Suppressor macrophage (primary cell): ENCODE measurements at places on chromosomes 4 and X.

- no peak for DNase-seq
Measured at GRCh38 chr4:115515366-115515765, 401.9 kb upstream of the NDST4 start.

DNA sequence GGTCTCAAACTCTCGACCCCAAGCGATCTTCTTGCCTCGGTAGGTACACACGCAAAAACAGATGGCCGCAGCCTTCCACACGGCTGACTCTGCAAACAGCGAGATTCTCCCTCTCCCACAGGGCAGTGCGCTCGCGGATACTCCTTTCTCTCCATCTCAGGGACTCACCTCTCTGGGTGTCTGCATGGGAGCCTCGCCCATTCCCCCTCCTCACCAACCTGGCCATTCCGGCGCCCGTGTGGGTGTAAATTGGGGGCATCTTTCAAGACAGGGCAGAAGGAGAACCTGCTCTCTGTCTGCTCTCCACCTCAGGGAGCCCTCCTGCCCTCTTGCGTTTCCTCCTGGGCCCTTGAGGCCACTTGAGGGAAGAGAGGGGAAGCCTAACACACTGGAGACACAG, 4.4 kb downstream of the CTAG2 start:
- DNase-seq, result no peak

GRCh38 chrX:126338916-126339315, 172.8 kb upstream of the DCAF12L2 start:
- DNase-seq, result no peak

- no peak for DNase-seq
Measured at GRCh38 chr4:150495550-150495949, 86.4 kb upstream of the MAB21L2 start.

GRCh38 chr4:115723621-115724020, 610.2 kb upstream of the NDST4 start:
- DNase-seq, result no peak

DNA sequence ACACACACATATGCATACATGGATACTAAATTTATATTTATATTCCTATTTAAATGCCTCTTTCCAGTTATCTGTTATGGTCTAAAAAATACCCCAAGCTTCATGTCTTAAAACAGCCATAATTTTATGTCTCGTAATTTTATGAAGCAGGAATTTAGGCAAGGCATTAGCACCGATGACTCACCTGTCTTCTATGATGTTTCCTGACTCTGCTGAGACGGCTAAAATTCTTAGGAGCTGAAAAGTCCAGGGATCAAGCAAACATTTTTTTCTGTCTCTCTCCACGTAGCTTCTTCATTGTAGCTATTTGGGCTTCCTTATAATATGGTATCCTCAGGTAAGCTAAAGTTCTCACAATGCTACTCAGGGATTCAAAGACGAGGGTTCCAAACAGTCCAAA, 930.3 kb downstream of the STIM2 start:
- DNase-seq, result no peak

DNA sequence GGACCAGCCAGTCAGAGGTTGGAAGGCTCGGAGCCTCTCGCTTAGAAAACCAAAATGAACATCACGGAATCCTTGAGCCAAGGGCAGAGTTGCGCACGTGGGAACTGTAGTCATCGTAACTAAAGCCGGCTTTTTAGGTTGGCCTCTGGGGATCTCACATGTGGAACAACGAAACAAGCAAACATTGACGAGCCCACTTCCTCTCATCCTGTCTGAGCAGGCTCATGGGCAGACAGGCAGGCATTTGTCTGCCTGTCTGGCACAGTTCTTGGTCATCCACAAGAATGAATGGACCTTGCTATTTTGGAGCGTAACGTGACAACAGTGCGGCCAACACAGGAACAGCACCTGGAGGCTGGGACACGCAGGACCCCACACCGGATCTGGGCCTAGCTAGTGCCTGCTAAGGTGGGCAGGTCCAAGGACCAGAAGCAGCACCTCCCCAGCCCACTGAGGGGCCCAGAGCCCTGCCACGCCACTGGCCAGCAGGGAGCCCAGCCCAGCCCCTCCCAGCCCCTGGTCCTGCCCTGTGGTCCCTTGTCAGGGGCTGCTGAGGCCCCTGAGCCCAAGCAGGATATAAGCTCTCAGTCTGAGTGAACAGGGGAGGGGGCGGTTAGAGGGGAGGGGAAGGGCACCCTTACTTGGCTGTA, 9.2 kb upstream of the TREX2 start:
- DNase-seq, result no peak

GRCh38 chrX:100477958-100478357, 67.9 kb upstream of the PCDH19 start:
- no peak for DNase-seq

GRCh38 chrX:2614911-2615310, 76.2 kb upstream of the CD99 start:
- peak; percentile 75 for DNase-seq

DNA sequence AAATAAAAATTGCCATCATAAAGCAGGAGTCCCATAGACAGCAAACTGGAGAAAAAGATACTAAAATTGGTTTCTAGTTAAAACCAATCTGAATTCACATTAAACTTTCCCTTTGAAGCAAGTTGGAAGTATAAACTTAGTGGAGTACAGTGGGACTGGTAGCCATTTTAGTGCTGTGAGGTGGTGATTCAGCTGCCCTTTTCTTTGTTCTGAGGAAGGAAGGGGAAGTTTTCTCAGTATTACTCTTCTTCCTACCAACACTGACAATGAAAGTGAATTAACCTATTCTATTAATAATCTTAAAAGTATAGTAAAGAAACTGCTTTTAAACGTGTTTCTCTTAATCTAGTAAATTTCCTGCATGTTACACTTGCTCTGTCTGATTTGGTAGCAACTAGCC, 36.7 kb downstream of the SLC9A6 start:
- DNase-seq, result no peak

DNA sequence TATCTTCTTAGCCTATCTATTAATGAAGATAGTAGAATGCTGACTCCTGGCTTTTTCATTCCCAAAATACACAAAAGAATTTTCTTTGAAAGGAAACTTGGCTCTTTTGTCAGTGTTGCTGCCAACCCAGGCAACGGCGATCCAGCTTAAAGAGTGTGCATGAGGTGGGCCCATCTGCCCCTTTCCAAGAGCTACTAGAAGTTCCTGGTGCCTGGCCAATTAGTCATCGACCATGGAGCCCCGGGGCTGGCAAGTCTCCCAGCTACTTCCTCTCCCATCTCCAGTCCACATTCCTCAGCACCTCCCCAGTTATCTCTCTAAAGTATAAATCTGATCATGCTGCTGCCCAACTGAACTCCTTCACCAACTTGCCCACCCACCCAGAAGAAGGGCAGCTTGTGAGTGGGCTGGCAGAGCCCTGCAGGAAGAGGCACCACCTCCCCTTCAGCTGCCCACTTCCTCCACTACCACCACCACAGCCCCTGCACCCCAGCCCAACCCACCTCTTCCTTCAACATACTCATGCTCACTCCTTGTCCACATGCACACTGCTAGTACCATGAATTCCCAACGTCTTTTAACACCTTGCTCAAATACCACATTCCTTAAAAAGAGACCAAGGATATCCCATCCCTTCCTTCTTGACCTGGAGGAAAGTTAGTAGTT, 158.2 kb upstream of the MAP3K15 start:
- peak; percentile 63 for DNase-seq

GRCh38 chrX:39665830-39666518, 431.8 kb downstream of the BCOR start:
- no peak for DNase-seq

DNA sequence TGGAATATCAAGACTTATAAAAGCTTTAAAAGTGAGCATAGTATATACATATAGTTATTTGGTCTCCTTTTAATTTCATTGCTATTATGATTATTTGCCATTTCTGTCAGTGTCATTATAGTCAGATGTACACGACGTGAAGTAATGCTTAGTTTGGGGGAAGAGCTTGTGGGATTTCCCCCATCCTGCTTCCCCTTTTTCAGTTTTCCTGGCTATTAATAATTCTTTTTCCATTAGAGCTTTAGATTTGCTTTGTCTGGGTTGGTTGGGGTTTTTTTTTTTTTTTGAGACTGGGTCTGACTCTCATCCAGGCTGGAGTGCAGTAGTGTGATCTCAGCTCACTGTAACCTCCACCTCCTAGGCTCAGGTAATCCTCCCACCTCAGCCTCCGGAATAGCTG, 5.4 kb downstream of the ABCE1 start:
- DNase-seq, result peak; percentile 85

DNA sequence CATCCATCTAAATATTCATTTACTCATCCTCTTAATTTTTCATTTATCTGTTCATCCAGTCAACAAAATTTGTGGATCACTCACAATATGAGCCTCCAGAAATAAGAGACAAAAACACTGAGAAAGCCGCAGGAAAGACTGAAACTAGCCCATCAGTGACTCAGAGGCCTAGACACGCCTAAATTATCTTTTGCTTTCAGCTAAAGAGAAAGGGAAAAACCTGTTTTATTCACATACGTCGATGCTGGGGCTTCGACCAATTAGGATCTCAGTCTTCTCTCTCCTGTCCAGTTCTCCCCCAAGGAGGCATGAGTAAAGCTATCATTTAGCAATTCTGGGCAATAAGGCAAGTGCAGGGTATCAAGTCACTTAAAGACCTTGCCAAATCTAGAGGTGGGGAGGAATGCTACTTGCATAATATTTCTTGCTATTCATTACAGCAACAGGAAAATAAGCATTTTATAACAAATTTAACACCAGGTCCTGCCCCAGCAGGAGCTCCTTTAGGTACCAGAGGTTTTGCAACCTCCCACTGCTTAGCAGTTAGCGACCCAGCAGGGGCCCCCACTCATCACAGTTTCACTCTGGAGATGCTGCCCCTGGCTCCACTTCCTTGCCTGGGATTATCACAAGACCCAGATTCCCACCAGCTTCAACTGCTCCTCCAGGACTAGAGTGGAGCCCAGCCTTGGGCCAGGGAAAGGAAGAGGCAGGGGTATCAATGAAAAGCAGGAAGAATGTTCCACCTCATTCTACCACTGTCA, 30.1 kb upstream of the TMEM154 start:
- DNase-seq, result no peak

GRCh38 chr4:158020734-158021346, 152.0 kb downstream of the GASK1B start:
- DNase-seq, result no peak

DNA sequence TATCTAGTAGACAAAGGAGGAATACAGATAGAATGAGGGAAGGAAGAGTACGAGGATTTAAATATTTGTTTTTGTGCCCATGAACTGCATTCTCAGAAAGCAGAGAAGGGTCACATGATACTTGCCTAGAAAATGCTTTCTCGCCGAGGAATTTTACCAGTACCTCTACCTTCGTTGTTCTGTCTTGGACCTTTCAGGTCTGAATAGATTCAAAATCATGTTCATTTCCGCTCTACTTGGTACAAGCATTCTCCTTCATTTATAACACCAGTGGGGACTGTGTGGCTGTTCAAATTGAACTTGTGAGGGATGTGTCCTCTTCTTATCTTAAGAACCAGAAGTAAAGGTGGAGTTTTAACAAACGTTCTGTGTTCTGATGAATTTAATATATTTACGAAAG, 1.9 kb downstream of the USP38 start:
- peak; percentile 7 for DNase-seq

DNA sequence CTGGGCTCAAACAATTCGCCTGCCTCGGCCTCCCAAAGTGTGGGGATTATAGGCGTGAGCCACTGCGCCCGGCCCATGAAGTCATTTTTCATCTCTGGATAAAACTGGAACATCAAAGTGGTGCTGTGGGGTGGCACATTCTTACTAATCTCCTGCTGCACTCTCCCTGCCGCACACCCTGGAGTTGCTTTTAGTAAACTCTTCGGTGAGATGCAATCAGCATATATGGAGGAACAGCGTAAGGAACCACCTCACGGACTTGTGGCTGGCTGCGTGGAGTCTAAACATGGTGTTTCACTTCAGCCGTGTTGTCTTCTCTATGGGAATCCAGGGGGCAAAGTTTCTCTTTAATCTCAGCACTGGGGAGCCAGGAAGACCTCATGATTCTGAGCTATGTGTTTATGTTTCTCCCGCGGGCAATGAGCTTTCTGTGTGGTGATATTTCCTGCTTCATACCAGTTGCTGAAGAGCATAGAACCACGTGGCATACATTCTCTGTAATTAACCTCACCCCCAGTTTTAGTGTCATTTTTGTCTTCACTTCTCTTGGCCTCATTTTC, 2.1 kb upstream of the RHOH start:
- no peak for DNase-seq

DNA sequence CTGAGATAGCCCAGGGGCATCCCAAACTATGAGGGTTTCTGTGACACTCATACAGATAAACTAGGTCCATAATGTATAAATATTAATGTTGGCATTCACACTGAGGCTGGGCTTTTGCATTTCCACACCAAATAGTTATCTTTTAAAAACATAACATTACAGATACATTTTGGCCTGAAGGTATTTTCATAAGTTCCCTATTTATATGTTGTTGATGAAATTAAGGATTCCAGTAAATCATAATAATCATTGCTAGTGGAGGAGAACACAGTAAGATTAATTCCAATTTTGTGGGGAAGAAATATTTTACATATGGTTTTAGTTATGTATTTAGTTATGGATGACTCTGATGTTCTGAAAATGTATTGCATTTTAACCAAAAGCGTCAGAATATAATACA, 479.6 kb downstream of the CCSER1 start:
- DNase-seq, result no peak

DNA sequence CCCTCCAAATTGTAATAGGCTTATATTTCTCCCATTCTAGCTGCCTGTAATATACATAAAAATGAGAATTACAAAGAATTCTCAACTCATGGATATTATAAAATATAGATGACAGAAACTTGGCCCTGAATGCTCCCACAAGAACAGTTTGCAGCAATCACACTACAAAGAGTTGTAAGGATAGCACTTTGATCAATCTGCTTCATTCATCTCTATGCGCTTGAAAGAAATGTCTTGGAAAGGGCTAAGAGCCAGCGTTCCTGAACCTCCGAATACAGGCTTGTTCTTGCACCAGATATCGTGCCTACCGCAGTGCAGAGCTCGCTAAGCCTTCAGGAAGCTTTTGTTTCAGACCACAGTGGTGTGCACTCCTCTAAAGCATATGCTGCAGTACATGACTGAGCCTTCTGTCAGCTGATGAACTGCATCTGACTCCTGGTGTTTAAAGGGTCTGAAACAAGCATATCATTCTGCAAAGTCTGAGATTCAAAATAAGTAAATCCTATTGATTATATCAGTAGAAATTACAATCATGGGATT, 417.6 kb upstream of the ZFP42 start:
- no peak for DNase-seq

GRCh38 chrX:42740456-42740855, 37.5 kb downstream of the PPP1R2C start:
- no peak for DNase-seq

DNA sequence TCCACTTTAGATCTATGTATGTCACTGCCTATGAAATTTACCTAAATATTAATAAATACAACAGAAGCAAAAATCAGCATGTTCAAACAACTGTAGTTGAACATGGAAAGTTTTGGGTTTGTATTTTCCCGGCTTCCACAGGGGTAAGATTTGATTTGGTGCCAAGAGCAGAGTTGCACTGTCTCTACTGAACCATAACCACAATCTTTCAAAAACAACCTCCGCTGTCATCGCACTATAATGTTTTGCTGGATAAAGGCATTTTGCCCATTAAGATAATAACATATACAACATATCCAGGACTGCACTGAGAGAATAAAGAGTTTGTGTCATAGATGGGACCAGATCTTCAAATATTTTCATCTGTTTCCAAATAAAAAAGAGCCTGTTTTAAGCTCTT, 94.9 kb downstream of the TENM3 start:
- no peak for DNase-seq
